ENCODE measurements at places on chromosomes 5 and 9.

- peak; percentile 46 for DNase-seq
Observed at GRCh38 chr5:93677359-93677891, 64.0 kb downstream of the POU5F2 start.

GRCh38 chr5:169460896-169461295 lies 122.7 kb upstream of the SPDL1 start:
- DNase-seq = no peak

DNA sequence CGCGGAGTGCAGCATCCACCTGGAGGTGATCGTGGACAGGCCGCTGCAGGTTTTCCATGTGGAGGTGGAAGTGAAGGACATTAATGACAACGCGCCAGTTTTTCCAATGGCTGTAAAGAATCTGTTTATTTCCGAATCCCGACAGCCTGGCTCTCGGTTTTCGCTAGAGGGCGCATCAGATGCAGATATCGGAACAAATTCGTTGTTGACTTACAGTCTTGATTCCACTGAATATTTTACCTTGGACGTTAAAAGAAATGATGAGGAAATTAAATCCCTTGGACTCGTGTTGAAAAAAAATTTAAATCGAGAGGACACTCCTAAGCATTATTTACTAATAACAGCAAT lies 611 bp downstream of the PCDHA3 start:
- no peak for DNase-seq

- DNase-seq = no peak
Observed at GRCh38 chr5:32597041-32597629, 11.8 kb downstream of the SUB1 start.

DNA sequence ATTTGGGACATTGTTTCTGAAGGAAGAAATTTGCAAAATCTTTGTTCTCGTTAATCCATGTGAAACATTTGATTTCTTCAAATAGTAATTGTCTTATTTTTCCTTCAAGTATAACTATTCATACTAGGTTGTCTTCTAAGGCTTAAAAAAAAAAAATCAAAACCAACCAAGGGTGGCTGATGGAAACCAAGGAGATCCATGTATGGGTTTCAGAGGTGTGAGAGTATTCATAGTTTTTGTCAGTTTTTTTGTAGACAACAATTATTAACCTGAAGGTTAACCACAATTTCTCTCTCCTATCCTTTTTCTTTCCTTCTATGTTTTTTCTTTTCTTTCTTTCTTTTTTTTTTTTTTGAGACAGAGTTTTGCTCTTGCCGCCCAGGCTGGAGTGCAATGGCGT lies 35.4 kb downstream of the KDM4C start:
- DNase-seq = no peak

DNA sequence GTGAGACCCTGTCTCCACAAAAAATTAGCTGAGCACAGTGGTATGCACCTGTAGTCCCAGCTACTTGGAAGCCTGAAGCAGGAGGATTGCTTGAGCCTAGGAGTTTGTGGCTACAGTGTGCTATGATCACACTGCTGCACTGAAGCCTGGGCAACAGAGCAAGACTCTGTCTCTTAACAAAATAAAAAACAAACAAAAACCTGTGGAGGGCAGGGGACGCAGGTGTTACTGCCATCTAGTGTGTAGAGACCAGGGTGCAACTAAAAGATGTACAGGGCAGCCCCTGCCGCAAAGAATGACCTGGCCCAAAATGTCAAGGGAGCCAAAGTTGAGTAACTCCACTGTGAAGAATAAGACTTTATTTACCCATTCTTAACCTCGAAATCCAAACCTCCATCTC lies 27.1 kb downstream of the ASPN start:
- no peak for DNase-seq

GRCh38 chr5:135482381-135482933 lies 30.3 kb upstream of the TIFAB start:
- no peak for DNase-seq

- no peak for DNase-seq
Observed at GRCh38 chr5:8456846-8457186, 587.9 kb downstream of the MTRR start.

- DNase-seq = no peak
Observed at GRCh38 chr9:88537761-88538091, 2.7 kb downstream of the NXNL2 start.

DNA sequence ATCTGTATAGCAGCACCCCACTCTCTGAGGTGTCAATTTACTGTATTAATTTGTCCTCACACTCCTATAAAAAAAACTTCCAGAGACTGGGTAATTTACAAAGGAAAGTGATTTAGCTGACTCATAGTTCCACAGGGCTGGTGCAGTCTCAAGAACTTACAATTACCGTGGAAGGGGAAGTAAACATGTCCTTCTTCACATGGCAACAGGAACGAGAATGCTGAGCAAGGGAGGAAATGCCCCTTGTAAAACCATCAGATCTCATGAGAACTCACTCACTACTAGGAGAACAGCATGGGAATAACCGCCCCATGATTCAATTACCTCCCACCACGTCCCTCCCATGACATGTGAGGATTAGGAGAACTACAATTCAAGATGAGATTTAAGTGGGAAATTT lies 602.6 kb downstream of the MTRR start:
- DNase-seq = no peak

- DNase-seq = no peak
Observed at GRCh38 chr9:125861405-125862058, 114.4 kb downstream of the PBX3 start.

DNA sequence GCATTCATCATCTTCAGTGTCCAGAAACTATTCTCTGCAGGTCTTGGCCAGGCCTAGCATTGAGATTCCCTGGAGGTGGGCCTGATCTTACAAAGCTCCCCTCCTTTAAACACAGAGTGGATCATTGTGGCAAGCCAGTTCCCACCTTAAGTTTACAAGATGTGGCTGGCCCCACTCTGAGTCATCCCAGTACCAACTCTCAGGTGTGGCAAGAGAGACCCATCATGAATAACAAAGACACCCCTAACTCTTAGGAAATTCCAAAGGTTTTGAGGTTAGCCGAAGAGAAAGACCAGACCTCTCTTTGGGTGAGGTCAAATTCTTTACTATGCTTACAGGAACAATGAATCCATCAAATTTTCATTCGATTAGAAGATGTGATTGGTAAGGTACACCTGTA lies 78.2 kb downstream of the RFK start:
- no peak for DNase-seq

DNA sequence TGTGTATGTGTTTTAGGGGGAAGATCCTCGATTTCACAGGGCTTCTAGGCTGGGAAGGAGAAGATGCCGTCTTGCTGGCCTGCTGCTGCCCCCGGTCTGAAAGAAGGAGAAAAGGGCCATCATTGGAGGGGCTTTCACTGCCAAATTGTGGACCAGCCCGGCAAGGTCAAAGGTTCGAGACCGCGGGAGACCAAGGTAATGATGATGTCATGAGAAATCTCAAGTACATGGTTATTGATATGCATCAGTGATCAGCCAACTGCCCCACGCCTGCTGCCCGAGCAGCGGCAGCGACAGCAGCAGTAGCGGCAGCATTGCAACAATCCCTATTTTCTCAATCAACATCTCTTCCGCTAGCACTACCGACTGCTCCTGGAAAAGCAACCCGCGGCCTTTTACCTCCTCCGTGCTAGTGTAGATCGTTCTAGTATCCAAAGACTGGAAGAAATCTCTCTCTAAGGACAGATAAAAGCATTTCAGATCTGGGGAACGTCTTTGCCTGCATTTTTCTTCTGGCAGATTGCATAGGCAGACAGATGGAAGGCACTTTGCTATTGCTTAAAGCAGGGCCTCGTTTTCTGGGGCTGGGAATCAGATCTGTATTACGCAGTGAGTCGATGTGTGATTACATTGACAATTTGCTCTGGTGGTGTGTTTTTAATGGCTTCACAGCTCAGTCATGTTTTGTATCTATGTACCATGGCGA lies 215.3 kb downstream of the MEF2C start:
- no peak for DNase-seq

DNA sequence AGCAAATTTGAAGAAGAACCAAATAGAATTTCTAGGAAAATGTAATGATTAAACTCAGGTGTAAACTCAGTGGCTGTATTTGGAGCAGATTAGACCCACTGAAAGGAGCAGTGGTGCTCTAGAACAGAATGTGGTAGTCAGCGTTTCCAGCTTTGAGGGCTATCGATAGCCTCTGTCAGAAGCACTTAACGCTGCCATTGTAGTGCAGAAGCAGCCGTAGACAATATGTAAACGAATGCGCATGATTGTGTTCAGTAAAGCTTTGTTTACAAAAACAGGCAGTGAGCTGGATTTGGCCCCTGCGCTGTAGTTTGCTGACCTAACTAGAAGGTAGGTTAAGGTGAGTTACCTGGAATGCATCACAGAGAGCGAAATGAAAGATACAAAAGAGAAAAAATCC lies 72.0 kb downstream of the FAM78A start:
- DNase-seq = no peak

DNA sequence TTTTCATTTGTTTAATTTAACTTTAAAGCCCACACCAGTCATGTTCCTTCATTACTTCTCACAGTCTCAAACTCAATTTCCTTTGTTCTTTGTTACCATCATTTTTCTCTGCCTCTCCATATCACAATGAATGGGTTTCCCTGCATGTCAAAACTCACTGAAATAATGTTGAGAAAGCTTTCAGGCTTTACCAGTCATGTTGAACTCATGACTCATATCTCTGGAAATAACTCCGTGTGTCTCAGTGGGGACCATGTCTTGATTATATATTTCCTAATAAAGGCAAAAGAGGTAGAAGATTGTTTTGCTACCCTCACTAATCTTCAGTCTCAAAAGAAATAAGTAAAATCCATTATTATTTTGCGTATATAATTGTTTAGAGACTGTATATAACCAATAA lies 231.2 kb downstream of the CHSY3 start:
- DNase-seq = no peak

DNA sequence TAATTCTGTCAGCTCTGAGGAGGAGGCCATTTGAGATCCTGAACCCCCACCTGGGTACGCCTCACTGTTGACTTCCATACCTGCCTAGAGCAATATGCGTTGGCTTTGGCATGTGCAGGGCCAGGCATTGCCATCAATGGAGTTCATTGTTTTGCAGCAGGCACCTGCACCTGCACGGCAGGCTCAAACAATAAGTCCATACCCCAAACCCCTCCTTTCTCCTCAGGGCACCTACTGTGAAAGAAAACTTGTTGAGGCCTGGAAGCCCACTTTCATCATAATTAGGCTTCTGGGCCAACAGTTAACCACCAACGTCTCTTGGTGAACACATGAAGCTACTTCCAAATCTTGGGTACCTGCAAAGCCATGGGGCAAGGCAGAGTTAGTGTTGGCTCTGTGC lies 238.7 kb downstream of the NFIB start:
- DNase-seq = no peak

DNA sequence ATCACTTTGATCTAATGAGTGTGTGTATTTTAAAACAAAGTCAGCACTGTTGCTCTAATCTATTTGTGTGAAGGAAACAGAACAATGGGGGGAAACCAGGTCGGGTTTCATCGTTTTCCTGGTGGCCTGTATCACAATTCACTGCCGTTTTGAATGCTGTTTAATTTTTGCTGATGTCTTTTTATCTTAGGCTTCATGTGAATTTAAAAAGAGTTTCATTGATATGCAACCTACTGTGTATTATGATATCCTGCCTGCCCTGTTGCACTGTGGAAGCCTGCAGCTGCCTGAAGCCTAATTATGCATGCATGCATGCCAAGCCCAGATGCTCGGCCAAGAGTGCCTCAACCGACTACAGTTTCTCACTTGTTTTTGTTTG lies 307.5 kb downstream of the ZNF608 start:
- DNase-seq = no peak

GRCh38 chr9:132876849-132877248 lies 1.2 kb downstream of the AK8 start:
- no peak for DNase-seq

DNA sequence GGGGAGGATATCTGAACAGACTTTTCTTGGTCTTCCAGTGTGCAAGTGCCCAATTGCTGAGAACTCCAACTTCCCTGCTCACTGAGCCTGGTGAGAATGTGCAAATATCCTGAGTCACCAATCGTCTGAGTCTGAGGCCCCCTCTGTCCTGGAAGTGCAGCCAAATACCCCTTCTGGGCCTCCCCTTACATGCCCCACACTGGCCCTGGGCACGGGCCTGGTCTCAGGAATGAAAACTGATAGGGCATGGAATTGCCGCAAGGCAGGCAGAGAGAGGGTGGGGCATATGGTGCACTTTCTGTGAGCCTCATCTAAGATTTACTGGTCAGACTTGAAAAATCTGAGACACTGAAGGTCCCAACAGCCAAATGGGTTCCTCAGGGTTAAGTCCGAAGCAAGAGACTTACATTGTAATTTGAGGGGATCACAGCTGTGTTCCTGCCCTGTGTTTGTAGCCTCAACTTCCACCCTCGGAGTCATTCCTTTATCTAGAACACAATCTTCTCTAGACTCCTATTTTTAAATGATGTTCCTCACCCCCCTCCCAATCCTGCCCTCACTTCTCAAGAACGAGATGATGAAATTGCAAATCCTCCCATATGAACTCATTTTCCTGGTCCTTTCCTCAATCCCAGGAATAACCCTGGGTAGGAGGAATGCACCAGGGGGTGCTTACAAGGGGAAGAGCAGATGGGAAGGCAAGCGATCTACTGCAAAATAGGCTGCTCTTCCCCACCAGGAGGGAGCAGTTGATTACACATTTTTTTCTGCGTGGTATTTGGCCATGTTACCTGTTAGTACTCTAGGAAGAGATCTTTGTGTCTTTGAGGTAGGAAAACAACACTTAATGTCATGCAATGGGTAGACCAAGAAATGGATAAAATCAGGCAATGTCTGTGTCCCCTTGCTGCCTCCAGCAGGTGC lies 34.6 kb upstream of the ARHGAP26 start:
- DNase-seq = no peak

DNA sequence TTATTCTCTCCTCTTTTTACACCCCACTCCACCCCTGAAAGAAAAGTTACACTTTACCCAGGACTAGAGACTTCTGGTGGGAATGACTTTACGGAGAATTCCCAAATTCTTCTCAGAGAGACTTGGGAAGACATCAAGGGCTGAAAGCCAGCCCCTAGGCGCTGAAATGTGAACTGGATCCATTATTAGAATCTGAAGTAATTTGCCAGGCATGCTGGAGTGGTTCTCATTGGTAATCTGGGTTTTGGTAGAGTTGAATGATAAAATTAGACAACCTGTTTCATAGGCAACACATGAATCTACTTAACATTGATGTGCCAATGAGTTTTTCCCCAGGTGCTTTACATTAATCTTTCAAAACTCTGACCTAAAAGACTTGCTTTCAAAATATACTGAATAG lies 324.8 kb downstream of the ADAMTS6 start:
- DNase-seq = no peak

- no peak for DNase-seq
Observed at GRCh38 chr5:154276973-154277331, 86.4 kb downstream of the GALNT10 start.

Measured in cerebellar nuclear complex (tissue), 1 donor.